ENCODE measurements at places on chromosomes 2 and 18.
A peak's percentile ranks its signal among the peaks of the same experiment; 100 is the strongest.

DNA sequence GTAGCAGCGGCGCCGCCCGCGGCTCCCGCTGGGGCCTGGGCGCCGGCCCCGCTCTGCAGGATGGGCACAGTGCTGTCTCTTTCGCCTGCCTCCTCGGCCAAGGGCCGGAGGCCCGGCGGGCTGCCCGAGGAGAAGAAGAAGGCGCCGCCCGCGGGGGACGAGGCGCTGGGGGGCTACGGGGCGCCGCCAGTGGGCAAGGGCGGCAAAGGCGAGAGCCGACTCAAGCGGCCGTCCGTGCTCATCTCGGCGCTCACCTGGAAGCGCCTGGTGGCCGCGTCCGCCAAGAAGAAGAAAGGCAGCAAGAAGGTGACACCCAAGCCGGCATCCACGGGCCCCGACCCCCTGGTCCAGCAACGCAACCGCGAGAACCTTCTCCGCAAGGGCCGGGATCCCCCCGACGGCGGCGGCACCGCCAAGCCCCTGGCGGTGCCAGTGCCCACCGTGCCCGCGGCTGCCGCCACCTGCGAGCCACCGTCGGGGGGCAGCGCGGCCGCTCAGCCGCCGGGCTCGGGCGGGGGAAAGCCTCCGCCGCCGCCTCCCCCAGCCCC, 369 bp downstream of the CDK5R2 start:
- DNase-seq = no peak

- peak; percentile 59 for DNase-seq
Observed at GRCh38 chr18:57437766-57438671, 2.8 kb downstream of the ONECUT2 start.

DNA sequence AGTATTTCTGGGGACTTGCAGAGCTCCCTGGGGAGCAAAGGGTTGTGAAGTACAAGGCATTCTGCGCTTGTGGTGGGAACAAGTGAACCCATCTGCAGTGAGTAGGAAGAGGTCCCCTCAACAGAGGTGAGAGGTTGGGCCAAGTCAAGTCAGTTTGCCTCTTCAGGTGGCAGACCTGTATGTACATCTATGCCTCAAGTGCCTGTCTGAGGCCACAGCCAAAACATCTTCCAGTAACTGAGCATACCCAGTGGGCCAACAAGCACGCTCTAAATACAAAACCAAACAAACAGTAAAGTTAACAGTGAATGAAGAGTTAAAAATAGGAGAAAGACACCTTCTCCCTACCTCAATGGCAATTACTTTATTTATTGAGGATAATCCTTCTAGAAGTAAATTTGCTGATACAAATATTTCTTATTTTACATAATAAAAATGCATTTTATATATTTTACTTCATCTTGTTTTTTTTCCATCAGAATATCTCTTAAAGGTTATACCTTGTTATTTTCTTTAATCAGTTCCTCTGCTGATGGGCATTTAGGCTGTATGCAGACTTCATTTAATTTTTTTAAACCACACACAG, 2.5 kb downstream of the GYPC start:
- DNase-seq = no peak

GRCh38 chr18:47418746-47419145, 167.3 kb upstream of the SKOR2 start:
- peak; percentile 11 for DNase-seq

- peak; percentile 71 for DNase-seq
Observed at GRCh38 chr2:46490521-46491141, 11.3 kb downstream of the TMEM247 start.

DNA sequence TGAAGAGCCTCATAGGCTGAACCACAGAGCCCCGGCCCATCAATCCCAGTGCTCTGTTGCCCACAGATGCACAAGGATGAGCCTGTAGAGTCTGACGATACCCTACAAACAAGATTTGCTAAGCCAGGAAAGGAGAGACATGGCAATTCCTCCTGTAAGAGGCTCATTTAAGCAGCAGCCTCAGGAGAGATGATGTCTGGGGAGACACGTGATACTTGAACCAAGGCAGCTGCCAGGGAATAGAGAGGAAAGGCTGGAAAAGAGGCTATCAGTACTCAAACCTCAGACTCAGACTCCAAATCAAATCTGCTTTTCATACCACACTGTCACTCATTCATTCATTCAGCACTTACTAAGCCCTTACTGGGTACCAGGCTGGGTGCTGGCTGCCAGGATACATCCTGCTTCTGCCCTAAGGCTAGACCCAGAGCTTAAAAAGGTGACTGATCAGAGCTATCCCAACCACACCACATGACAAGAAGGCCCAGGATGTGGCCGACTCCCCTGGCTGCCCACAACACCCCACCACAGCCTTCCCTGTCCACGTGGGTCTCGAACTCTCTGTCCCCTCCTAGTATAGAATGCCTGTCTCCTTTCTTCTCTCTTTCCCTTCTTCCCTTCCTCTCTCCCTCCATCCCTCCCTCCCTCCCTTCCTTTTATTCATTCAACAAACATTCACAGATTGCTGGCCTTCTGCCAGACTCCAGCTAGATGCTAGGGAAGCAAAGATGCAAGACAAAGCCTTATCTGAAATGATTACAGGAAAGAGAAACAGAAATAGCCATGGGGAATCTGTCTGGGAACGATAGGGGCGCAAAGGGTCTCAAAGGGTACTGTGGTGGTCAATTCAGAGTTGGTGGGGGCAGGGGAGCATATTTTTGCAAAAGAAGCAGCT, 23.4 kb upstream of the KCNK3 start:
- no peak for DNase-seq

- peak; percentile 72 for DNase-seq
Observed at GRCh38 chr2:84888401-84889276, 7.8 kb upstream of the TRABD2A start.

DNA sequence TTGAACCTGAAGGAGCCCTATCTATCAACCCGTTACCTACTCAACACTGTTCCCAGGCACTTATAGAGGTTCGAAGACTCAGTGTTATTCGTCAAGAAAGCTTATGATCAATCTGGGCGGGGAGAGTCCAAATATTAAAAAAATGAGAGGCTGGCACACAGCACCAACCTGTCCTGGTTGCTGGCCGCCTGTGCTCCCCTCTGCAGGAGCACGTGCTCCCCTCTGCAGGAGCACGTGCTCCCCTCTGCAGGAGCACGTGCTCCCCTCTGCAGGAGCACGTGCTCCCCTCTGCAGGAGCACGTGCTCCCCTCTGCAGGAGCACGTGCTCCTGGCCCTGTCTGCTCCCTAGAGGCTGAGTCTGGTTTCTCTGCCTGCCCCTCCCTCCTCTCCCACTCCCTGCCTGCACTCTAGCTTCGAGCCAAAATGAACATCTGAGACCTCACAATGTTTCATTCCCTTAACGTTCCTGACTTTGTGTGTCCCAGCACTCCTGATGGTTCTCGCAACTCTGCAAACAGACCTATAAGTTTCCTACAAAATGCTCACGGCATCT, 614.0 kb upstream of the ID2 start:
- no peak for DNase-seq

DNA sequence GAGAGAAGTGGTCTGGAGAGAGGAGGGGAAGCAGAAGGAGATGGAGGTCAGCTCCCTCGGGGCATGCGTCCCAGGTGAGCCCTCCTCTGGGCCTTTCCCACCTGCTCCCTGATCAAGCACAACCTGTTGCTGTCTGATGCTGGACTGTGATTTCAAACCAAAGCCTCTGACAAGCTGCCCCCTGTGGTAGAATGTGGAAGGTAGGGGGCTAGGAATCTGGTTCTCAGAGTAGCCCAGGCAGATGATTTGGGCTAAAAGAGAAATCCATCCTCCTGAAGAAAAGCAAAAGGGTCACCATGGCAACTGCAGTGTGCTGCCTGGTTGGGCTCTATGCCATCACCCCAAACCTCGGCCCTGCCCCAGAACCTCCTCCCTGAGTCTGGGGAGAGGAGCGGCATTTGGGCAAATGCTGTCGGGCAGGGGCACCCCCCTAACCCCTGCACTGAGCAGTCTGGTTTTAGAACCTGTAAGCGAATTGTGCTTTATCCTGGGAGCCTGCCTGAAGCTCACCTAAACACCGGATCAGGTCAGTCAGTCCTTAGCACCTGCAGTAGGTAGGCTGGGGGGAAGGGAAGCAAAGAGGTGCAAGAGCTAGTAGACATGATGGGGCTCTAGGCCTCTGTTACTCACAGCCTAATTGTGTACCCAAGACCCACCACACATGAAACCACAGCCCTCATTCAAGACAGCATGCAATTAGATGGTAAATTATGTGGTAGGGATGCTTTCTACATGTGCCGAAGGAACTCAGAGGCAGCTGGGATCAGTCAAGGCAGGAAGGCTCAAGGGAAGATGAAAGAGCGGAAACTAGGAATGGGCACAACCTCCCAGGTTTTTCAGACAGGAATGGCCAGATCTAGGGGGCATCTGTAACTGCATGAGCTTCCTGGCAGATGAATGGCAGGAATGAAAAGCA, 83.5 kb downstream of the DNMT3A start:
- DNase-seq = no peak

DNA sequence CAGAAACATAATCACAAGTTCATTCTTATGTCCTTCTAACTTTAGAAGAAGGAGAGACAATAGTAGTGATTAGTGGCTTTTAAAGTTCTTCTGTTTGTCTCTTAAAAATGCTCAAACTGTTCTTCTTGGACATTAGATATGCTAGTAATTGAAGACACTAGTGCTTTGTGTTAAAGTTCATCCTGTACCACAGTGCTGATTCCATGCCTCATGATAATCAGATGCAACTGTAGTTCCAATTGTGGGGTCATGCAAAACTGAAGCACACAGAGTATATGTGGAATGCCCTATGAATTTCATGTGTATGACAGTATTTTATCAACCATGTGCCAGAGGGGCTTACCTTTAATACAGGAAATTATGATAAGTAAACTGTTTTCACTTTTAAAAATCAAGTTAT, 11.4 kb upstream of the KCNJ13 start:
- no peak for DNase-seq

DNA sequence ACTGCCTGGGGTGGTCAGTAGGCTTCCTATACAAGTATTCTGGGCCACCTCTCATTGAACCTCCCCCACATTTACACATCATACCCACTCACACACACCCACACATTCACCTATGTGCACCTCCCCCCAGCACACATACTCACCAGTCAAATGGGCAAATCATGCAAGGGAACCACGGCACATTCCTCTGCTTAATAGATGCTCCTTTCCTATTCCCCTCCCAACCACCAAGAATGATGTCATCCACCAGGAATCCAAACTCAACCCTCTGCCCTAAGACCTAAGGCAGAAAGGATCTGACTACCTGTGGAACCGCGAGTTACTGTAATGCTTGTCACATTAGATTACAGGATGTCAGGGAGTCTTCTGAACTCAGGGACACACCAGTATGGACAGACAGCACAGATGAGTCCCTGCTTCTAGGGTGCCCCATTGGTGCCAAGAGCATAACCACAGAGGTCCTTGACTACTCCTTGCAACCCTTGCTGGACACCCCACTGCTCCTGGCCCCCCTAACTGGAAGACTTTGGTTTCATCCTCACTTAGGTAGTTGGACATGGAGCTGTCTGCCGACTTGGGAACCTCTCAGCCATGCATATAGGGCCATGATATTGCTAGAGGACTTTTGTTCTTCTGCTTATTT, 21.5 kb upstream of the CAB39 start:
- no peak for DNase-seq

- DNase-seq = no peak
Observed at GRCh38 chr18:25650201-25650941, 298.4 kb upstream of the ZNF521 start.

GRCh38 chr2:233414777-233415570, 60.7 kb downstream of the DGKD start:
- DNase-seq = no peak

- no peak for DNase-seq
Observed at GRCh38 chr18:14097761-14098160, 34.5 kb downstream of the ZNF519 start.

DNA sequence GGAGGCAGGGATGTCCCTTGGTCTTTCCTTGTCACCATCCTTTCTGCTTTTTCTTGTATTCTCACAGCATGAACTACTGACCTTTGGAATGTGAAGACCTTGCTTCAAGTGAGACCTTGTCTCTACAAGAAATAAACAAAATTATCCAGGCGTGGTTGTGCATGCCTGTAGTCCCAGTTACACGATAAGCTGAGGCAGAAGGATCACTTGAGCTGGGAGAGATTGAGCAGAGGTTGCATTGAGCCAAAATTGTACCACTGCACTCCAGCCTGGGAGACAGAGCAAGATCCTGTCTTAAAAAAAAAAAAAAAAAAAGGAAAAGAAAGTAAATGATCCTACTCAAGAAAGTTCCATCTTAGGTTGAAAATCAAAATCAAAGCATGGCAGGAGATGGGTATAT, 173.7 kb downstream of the IRS1 start:
- no peak for DNase-seq

- no peak for DNase-seq
Observed at GRCh38 chr2:240796543-240797499, 23.2 kb downstream of the KIF1A start.

DNA sequence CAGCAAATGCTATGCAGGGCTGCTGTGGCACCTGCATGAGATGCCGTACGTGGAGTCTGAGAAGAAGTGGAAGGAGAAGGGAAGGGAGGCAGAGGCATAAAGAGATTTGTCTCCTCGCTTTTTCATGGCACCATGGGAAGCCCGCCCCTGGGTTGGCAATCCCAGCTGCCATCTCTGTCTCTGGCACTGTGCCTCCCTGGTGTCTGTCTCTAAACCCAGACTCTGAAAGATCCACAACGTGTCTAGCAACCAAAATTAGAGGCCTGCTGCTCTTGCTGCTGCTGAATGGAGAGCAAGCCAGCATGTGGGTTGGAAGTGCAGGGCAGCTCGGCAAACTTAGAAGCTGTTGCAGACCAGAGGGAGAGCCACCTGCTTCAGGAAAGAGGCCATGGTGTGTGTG, 53.1 kb downstream of the INO80C start:
- no peak for DNase-seq

DNA sequence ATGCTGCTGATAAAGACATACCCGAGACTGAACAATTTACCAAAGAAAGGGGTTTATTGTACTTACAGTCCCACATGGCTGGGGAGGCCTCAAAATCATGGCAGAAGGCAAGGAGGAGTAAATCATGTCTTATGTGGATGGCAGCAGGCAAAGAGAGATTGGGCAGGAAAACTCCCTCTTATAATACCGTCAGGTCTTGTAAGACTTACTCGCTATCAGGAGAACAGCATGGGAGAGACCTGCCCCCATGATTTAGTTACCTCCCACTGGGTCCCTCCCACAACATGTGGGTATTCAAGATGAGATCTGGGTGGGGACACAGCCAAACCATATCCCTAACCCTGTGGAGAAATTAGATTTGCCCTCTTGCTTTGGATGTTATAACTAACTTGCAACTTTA, 1068.0 kb upstream of the ZEB2 start:
- DNase-seq = no peak

GRCh38 chr18:49447810-49448745, 12.4 kb downstream of the DYM start:
- peak; percentile 31 for DNase-seq

- no peak for DNase-seq
Observed at GRCh38 chr2:79191081-79191480, 31.5 kb upstream of the REG3A start.

DNA sequence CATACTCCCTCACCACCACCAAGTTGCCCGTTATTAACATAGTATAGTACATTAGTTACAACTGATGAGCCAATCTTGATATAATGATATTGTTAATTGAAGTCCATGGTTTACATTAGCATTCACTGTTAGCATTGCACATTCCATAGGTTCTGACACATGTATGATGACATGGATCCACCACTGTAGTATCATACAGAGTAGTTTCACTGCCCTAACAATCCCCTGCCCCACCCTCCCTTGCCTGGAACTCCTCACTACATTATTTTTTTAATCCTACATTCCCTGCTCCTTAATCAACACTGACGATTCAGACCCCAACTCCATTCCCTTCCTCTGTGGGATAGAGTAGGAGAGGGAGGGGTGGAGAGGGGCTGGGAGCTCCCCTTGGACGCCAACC, 20.2 kb upstream of the ST3GAL5 start:
- no peak for DNase-seq

All from inflammatory macrophage (primary cell).